ENCODE measurements at places on chromosomes 11 and 22.

GRCh38 chr22:36386351-36386899 lies 1.3 kb downstream of the MYH9 start:
- no peak for DNase-seq

DNA sequence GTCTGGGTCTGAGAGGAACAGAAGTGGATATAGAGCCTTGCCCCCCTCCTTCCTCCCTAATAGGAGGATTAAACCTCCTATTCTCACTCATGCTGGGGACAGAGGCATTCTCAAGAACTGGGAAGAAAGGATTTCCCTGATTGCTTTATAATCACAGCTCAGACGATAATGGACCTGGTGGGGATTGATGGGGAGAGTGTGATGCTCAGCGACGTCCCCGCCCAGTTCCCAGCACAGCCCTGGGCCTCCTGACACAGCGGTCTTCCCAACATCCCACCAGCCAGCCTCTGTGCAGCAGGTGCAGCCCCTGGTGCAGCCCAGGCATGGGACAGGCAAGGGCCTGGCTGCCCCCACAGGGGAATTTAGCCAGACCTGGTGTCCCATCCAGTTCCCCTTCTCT lies 28.4 kb downstream of the TRIM29 start:
- no peak for DNase-seq

GRCh38 chr11:33000181-33000580 lies 15.5 kb upstream of the DEPDC7 start:
- DNase-seq = no peak

- DNase-seq = no peak
These were observed 162.3 kb downstream of the TRIM29 start for GRCh38 chr11:119975561-119976152.

DNA sequence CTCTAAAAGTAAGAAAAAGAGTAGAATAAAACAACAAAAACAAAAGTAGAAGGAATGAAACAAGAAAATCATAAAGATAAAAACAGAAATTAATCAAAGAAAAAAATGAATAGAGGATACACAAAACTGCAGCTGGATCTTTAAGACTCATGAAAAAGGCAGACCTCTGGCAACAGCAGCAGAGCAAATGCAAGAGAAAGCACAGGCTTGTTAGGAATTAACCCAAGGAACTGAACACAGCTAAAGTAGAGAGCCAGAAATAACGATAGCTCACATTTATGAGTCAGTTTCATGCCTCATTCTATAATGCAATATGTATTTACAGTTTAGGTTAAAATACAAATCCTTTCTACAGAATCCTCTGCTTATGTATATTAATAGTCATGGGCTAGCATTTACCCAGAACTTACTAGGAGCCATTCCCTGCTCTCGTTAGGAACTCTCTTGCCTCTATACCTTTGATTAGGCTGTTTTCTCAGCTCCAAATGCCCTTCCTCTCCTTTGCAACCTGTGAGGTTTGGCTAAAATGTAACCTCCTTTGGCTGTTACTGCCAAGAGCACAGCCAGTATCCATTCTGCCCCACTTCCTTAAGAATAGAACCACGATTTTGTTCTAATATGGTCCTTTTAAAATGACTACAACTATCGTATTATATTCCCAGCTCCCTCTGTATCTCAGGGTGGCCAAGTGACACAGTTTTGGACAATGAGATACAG lies 38.3 kb upstream of the NFAM1 start:
- no peak for DNase-seq

GRCh38 chr11:13229711-13230318 lies 47.8 kb upstream of the BMAL1 start:
- DNase-seq = no peak

DNA sequence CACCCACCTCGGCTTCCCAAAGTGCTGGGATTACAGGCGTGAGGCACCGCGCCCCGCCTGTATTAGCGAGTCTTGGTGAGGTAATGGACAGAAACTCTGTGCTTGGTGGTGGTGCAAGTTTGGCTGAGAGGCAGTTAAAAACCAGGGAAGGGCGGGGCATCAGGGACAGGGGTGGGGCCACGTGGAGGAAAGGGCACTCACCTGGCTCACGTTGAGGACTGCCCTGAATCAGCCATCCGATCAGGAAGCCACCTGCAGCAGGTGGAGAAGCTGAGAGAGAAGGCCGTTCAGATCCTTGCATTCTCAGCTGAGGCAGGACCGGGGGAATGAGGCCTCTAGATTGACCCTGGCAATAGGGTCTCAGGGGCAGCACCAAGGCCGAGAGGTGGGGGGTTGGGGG lies 12.1 kb upstream of the CHRM1 start:
- DNase-seq = no peak

- no peak for DNase-seq
These were observed 12.7 kb downstream of the BLID start for GRCh38 chr11:122103321-122103720.

DNA sequence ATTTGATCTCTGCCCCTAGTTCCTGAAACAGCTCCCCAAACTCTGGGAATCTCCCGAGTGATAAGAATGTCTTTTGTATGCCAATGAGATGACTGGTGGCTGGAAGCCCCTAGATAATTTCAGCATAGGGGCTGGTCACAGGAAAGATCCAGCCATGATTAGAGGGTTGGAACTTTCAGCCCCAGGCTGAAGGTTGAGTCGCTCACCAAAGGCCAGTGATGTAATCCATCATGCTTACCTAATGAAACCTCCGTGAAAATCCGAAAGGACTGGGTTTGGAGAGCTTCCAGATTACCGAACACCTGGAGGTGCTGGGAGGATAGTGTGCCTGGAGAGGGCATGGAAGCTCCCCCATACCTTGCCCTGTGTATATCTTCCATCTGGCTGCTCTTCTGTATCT lies 26.0 kb downstream of the LRRC32 start:
- no peak for DNase-seq

- no peak for DNase-seq
These were observed 151.9 kb downstream of the DBX1 start for GRCh38 chr11:20008190-20008870.
